Hindlimb muscle (tissue), 1 donor: ENCODE measurements at places on chromosomes 5 and 9.
A peak's percentile ranks its signal among the peaks of the same experiment; 100 is the strongest.

- DNase-seq, result no peak
Observed at GRCh38 chr5:96751203-96752169, 56.3 kb downstream of the ERAP1 start.

DNA sequence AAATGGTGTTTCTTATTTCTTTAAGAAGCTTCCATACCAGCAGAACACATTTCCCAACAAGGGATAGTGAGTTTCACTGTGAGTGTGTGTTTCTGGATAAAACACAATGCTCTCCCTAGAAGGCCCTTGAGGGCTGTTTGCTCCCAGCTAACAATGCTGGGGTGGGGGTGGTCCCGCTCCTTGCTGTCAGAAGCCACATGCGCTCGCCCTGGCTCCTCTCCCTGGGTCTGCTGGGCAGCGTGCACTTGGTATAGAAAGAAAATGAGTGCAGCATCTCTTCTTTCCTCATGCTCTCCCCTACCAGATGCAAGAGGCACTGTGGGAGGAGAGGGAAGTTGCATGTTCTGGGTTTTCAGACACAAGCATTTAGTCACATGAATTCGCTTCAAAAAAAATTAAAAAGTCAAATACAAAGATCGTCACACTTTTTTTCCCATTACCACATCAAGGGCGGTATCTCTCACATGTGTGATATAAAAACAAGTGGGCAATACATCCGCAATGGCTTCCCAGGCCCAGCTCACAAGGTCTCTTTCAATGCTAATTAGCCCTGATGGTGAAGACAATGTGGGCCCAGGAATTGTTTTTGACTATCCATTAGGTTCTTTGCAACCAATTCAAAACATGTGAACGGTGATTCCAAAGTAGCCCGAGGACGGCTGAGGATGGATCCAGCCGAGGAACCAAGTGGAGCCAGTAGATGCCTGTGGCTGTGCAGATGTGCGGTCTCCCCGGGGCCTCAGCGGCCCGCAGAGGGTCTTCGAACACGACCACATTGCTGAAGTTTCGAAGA, 603.6 kb downstream of the IRX1 start:
- DNase-seq, result no peak

GRCh38 chr5:171857489-171857876, 71.9 kb downstream of the SMIM23 start:
- peak; percentile 48 for DNase-seq

- no peak for DNase-seq
Observed at GRCh38 chr5:2334719-2335118, 416.8 kb downstream of the IRX2 start.
